ENCODE measurements at places on chromosomes 3 and 15.

- peak; percentile 68 for DNase-seq
Observed at GRCh38 chr3:109081746-109082510, 36.0 kb downstream of the MORC1 start.

- DNase-seq = no peak
Observed at GRCh38 chr15:52397118-52397517, 101.5 kb upstream of the MYO5C start.

DNA sequence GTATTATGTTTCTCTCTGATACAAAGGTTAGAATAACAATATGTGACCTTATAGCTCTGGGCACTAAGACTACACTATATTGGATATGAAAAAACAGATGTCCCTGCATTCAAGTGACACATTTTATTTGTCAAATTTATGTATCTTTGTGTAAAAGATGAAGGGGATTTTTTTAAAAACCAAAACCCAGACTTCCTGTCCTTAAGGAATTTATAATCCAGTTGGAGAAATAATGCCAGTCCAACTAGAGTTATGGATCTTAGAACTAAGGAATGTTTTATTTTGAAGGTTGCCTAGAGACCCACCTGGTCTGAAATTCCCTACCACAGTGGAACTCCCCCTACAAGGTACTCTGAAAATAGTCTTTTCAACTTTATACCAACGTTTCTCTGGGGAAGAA is 33.3 kb upstream of the PIK3CB start:
- no peak for DNase-seq

DNA sequence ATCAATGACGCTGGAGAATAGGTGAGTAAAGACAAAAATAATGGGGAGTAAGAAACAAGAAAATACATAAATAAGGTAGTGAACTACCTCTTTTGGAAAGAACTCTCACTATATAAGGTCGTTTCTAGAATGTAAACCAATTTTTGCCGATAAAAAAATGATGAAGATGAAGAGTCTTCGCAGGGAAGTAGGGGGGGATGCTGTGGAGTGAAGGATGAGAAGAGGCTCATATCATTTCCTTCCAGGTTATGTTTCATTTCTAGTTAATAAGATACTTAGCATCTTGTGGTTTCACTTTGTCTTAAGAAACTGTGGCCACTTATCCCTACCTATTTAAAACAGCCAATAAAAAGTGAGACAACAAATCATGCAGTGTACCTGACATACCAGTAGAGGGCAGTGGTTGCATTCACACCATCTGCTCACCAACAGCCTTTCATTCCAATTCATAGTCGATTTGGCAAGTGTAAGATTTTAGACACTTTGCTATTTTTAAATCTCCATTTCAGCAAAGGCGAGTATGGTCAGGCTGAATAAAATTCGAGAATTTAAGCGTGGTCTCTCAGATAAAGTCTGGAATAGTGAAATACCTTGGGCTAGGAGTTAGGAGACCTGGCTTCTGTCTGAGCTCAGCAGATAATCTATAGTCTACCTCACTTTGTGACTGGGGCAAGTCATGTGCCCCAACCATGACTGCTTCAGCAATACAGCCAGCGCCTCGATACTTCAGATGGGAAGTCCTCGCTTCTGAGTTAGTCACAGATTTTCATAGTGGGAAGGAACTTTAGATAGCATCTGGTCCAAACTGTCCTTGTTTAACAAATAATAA is 28.9 kb upstream of the ICE2 start:
- DNase-seq = peak; percentile 75

- DNase-seq = no peak
Observed at GRCh38 chr15:74682954-74683353, 12.9 kb downstream of the EDC3 start.

DNA sequence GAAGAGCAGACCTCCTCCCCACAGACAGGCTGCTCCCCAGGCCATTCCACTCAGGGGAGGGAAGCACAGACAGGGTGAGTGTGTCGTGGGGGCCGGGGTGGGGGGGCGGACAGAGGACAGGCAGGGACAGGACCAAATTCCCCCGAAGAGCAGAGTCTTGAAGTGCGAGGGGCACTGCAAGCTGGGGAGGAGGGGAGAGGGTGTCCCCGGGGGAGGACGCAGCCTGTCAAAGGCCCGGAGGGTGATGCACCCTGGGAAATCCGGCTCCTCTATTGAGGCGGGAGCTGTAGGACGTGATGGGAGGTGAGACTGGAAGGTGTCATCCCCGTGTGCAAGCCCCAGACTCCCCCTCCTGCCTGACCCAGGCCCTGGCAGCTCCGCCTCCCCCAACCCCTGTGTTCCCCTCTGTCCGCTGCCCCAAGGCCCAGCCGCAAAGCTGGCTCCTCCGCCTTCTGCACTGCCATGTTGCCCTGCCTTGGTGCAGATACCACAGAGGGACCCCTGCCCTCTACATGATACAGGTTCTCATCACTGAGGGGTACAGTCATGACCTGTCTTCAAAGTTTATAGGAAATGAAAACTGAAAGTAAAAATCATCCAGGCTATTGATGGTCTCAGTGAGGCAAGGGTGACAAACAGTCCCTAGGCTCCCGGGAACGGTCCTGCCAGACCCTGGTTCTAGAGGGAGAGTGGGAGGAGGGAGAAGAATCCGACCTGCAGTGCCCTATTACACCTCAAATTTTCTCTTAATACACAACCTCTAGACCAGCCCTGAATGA is 76.3 kb upstream of the IQSEC1 start:
- DNase-seq = no peak

DNA sequence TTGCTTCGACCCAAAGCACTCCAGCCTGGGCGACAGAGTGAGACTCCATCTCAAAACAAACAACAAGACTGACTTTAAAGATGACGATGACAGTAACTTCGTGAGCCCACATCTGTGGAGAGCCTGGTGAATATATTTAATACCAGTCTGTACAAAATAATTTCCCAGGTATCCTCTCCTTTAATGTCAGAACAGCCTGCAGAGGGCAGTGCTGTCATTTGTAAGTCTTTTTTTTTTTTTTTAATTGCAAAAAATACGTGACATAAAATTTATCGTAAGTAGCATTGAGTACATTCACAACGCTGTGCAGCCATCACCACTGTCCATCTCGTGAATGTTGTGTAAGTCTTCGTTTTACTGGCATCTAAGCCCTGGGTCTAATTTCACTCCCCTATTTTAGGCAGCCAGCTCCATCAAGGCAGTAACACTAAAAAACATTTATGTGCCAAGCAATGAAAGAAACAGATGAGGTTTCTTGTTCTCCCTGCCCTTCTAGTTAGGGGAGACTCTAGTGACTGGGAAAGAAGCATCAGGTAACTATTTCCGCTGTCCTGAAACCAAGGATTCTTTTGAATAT is 1.4 kb downstream of the HTD2 start:
- peak; percentile 88 for DNase-seq

DNA sequence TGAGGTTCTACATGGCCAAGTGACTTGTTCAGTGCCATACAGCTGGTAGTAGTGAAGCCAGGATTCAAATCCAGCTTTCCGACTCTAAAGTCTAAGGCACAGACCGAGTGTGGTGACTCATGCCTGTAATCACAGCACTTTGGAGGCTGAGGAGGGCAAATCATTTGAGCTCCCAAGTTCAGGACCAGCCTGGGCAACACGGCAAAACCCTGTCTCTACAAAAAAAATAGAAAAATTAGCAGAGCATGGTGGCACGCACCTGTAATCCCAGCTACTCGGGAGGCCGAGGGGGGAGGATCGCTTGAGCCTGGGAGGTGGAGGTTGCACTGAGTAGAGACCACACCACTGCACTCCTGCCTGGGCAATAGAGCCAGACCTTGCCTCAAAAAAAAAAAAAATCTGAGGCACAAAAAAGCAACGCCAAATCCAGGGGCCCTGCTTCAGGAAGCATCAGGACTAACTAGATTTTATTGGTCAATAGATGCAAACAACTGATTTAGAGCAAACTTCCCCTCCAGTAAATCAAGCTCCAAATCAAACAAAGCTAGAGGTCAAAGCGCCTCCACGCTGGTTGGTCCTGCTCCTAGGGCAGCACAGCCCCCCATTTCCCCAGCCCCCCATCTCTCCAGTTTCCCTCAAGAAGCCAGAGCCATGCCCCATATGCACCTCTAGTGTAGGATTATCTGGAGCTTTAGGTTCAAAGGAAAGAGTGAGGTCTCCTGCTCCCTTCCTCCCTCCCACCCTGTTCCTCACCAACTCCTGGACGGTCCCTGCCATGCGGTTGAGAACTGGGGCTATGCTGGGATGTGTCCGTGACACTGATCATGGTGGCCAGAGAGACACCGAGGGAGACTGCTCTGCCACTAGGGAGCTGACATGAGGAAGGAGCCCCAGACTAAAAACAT is 2.9 kb upstream of the TNK2 start:
- no peak for DNase-seq

DNA sequence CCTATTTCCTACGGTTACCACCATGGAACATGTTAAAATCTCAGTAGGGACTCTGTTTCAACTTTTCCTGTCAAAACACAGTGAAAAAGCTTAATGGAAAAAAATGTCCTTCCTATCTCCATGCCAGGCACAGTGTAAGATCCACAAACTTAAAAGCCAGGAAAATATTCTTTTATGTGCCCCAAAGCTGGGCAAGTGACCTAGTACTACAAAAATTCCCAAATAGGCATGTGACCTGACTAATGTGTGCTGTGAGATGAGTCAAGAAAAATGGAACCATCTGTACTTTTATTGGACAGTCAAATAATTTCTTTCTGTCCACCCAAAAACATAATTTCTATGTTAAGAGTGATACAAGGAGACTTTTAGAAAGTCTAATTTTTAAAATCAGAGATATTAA is 406.0 kb downstream of the ZBTB20 start:
- DNase-seq = no peak

DNA sequence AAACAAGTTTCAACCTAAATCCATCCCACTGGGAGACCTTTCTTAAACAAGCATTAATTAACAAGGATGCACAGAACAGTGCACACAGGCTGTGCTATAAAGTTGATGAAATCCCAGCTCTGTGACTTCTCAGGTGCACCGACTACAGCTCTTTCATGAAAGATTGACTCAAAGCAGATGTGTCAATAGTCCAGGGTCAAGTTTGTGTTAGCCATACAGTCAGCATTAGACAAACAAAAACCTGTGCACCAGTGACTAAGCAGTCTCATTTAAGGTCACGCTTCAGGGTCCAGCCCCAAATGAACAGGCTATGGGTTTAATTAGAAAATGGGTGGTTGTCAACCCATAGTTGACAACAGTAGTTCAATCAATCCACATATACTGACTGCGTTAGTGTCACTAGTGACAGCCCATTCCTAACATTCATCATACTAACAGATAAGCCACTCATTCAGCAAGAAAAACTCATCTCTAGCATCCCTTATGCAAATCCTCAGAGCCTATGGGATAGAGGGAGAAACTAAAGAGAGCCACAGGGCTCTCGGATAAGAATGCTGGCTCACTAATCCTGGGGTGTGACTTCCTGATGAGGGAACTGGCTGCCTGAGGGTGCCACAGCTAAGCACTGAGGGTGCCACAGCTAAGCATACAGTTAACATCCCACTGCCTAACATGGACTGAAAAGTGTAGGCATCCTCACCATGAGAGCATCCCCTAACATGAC is 84.1 kb downstream of the WNT5A start:
- DNase-seq = no peak

GRCh38 chr3:115652738-115653137 is 29.4 kb downstream of the GAP43 start:
- no peak for DNase-seq

- peak; percentile 4 for DNase-seq
Observed at GRCh38 chr15:39451121-39451688, 129.7 kb upstream of the THBS1 start.

DNA sequence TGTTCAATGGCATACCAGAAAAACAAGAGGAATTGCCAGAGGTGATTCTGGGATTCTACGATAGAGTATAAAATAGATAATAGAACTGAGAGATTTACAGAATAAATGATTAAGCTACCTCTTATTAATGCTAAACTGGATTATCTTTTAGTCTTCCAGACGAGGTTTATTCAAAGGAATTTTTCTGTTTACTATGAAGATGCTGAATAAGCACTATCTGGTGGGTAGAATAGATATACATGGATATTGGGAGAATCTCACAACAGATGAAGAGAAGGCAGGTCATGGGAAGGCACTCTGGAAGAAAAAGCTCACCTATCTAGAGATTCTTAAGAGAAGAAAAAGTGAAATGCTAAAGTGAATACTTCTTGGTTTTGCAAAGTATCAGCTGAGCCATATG is 11.2 kb downstream of the CIP2A start:
- DNase-seq = no peak

DNA sequence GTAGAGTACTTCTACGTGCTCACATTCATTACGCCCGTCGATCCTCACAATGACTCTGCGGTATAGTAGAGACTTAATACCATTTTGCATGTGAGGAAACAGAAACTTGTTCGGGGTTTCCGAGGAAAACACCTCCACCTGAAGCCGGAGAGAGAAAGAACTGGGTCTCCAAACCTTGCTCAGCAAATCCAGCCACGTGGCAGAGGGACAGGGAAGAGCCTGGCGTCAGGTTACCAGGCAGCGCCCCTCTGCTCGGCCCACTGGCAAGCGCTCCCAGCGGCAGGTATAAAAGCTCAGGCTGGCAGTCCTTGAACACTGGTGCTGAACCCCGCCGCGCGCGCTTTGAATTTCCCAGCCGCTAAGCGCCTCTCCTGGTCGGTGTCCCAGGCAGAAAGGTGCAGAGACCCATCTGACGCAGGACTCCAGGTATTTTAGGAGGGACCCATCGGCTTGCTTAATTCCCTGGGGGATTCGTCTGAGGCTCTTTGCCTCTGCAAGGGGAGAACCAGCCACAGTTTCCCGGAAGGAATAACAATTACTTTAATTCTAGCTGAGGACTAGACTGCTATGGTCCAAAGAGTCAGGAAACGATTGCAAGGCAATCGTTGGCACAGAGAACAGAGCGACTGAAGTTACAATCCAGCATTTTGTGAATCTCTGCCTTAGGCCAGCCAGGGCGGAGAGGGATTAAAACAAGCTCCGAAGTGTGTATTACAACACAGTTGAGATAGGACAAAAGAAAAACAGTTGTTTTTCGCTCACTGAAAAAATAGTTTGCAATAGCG is at the start of gene C2CD4A:
Gene C2CD4A (plus strand): TSS at position 315 of the 785 bp plus-strand sequence. CDS start 637 bp downstream, outside the sequence.
- DNase-seq = peak; percentile 73

GRCh38 chr15:99729920-99730319 is 3.3 kb downstream of the LYSMD4 start:
- peak; percentile 77 for DNase-seq

DNA sequence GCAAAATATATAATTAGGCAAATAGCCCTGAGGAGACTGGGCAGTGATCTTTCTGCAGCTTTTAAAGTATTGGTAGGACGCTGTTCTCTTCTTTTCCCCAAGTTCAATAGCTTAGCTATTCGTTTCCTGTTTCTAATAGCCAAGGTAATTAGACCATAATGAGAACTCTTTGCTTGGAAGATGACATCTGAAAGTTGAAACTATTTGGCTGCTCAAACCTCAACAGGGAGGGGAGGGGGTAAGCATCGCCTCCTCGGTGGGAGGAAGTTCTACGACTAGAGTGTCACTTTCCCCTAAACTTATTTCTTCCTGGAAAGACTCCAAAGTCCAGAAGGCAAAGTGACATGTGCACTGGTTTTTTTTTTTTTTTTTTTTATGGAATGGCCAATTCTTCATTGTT is 22.8 kb upstream of the ALDH1A3 start:
- no peak for DNase-seq

All from adipocyte (in vitro differentiated cells).